Left kidney (tissue), 8 donors: ENCODE measurements at places on chromosomes 1 and 21. TPM values are rescaled to one million over a fixed set of nuclear protein-coding genes. Genes with fewer than 3 reads are reported as not detected.

GRCh38 chr1:36279110-36279788 is 26.9 kb upstream of the SH3D21 start:
- DNase-seq, result no peak

DNA sequence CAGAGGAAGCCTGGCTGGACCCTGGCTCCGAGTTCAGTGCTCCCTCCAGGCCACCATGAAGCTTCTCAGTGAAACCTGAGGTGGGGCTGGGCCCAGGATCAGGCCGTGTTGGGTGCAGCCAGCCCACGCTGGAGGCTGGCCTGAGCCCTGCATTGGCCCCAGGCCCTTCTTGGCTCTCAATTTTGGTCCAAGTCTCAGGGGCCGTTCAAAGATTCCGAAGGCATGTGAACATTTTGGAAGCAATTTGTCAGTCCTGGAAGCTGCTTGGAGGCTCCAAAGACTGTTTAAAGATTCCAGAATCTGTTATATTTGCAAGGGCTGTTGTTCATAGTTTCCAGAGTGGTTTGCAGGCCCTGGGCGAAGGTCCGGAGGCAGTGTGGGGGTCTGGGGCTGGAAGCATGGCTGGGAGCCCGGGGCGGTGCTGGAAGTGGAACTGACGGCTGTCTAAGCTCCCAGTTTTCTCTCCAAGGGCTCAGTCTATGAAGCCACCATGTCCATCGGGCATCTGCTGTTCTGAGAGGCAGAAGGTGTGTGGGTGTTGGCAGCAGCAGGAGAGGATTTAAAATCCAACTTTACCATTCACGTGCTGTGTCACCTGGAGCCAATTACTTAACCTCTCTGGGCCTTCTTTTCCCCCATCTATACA is 104.9 kb downstream of the EPHB2 start:
- DNase-seq, result no peak

DNA sequence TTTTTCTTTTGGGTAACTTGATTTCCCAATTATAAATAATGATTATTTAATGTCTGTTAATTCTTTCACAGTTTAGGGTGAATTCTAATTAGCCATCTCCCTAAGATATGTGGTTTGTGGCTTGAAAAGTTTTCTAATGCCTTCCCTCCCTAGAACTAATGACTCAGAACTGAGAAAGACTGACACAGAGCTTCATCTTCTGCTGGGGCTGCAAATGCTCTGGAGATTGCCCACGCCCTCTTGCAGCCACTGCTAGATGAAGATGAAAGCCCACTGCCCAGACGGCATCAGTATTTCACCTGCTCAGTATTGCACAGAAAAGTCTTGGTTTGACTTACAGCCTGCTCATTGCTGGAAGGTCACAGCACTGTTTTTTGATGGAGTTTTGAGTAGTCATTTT is 101.5 kb downstream of the ST6GALNAC3 start:
- no peak for DNase-seq

Gene SAMD13
- 6.6 TPM for polyA plus RNA-seq

Gene MMEL1
- 1.6 TPM for polyA plus RNA-seq

Gene AK5
- polyA plus RNA-seq, result 4.6 TPM

GRCh38 chr1:17798011-17798410 is 42.9 kb downstream of the ACTL8 start:
- no peak for DNase-seq

DNA sequence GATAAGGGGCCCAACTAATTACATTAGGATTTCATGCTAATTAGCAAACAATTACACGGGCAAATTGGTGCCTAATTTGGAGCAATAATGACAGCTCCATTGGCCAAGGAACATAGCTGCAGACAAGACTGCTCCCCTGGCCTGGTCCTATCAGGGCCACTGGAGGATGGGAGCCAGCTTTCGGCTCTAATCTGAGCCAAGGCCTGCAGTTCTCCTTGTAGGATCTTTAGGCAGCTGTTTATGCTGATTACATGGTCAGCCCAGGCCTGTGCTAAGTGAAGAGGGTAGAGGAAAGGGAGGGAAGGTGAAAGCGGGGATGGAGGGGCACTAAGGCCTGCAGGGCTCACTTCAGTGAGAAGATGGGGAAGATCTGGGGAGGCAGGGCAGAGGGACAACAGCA is 12.4 kb upstream of the ADGRB2 start:
- DNase-seq, result no peak

GRCh38 chr1:169460191-169460833 is 25.4 kb downstream of the SLC19A2 start:
- DNase-seq, result no peak

- no peak for DNase-seq
These were observed 202.7 kb upstream of the FOXD3 start for GRCh38 chr1:63119575-63120155.
